NCI-H345 (cell line): ENCODE measurements at places on chromosomes 16 and 17.

- no peak for DNase-seq
Observed at GRCh38 chr16:76222087-76222486, 55.1 kb upstream of the CNTNAP4 start.

DNA sequence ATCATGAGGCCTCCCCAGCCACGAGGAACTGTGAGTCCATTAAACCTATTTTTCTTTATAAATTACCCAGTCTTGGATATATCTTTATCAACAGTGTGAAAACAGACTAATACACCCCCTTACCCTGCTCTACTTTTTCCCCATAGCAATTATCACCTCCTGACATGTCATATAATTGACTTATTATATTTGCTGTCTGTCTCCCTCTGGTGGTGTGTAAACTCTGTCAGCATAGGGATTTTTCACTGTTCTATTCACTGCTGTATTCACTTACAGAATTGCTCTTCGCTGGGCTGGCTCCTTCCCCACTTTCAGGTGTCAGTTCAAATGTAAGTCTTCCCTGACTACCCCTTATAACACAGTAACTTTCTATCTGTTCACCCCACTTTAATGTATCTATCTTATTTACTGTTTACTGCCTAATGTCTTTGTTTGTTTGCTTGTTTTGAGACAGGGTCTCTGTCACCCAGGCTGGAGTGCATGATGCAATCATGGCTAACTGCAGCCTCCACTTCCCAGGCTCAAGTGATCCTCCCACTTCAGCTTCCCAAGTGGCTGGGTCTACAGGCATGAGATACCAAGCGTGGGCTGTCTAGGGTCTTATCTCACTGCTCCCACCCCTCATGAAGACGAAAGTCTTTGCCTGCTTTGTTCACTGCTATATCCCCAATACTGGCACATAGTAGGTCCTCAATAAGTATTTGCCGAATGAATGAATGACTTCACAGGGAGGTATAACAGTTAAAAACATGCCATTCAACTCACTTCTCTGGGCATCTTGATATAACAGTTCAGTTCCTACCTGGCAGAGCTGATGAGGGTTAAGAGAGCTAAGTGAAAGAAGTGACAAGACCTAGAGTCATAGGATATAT, 52.4 kb upstream of the CDH3 start:
- DNase-seq = no peak

DNA sequence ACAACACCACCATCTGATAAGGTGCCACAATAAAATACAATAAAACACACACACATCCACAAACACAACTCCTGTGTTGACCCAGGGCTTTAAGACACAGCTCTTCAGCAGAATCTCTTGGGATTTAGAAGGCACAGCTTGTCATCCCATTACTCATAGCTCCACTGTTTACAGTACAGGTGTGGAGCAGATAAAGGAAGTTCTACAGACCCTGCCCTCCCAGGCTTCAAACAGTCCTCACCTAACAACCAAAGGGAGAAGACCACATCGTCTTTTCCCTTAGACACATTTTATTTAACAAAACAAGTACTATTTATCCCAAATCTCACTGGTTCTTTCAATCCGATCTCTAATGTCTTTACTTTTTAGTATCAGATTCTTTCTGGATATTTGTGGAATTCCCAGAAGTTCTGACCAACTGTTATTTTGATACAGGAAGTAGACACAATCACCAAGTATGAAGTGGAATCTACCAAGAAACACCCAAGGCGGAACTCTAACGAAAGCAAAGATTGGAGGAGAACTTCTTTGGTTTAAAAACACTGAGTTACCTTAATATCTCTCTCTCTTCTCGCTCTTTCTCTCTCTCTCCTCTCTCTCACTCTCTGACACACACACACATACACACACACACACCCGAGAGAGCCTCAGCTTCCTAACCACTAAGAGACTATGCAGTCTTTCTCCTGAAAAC, 46.1 kb downstream of the CYTH1 start:
- DNase-seq = peak; percentile 33

DNA sequence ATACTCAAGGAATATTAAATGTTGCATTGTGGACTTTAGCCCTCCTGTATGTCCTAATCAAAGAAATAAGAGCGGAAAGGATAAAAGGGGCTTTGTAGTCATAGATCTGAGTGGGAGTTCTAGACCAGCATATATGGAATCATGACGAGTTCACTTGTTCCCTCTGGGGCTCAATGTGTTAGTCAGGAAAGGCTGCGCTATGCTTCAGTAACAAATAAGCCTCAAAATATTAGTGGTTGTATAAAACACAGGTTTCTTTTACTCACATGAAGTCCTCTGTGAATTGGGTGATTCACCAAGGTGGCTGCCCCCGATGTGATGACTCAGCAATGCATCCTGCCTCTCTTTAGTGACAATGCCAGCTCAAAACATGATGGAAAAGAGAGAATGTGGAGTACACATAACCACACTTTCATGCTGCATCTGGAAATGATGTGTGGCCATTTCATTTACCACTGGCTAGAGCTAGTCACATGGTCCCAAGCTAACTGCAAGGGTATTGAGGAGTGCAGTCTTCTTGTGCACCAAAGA, 63.3 kb upstream of the IRX5 start:
- DNase-seq = no peak

DNA sequence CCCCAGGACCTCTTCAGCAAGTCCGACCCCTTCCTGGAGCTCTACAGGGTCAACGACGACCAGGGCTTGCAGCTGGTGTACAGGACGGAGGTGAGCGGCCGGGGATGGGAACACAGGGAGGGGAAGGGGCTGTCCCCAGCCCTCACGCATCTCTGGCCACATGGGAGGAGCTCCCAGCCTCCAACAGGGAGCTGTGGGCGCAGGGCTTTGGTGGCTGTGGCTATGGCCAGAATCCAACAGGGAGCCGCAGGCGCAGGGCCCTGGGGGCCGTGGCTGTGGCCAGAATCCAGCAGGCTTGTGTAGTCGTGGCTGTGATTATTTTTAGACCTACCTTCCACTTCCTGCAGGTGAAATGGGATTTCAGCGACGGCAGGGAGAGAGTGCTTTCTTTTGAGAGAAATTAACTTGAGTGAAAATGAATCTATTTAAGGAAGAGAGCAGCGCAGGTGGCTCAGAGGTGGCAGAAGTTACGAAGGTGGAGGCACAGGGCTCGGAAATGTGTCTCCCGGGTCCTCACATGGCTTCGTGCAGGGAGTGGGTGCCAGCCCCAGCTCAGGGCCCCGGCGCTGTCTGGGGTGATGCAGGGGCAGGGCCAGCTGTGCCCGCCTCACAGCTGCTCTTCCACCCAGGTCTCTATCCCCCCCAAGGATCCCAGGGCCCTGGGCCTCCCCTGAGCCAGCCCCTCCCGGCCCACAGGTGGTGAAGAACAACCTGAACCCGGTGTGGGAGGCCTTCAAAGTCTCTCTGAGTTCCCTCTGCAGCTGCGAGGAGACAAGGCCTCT, 9.4 kb downstream of the CPNE7 start:
- no peak for DNase-seq

DNA sequence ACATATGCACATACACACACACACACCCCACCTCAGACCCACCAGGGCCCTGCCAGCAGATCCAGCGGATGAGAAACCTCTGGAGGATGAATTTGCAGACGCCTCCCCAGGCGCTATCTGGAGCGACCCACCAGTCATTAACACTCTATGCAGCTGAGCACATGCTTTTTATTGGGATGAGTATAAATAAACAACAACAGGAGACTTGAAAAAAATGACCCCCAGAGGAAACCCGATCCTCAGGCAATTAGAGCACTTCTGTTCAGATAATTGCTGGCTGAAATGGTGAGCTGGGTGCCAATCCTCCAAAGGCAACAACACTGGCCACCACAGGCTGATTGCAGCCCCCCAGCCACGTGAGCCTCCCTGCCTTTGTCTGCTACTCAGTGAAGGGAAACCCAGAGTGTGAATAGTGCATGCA, 32.9 kb downstream of the DYNLRB2 start:
- DNase-seq = peak; percentile 16
